ENCODE measurements at places on chromosomes 4 and X. TPM values are rescaled to one million over a fixed set of nuclear protein-coding genes. Genes with fewer than 3 reads are reported as not detected.

SLC34A2 gene
- not detected for total RNA-seq

DNA sequence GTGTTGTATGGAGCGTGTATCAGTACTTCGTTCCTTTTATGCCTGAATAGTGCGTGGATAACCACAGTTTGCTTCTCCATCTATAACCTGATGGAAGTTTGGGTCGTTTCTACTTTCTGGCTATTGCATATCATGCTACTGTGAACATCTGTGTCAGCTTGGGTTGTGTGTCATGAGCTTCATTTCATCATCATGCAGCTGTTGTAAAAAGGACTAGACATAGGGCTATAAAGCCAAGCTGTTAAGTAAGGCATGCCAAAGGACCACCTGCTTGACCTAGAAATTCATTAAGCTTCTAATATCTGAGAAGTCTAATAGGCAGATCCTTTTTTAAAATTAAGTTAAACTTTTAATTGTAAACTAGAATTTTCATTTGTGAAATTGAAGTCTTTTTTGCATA, 18.4 kb downstream of the SMS start:
- peak; percentile 34 for DNase-seq
- no peaks in the 10 kb centered on the region for H3K36me3 ChIP-seq
- H3K27ac ChIP-seq = no peak overlapping the region
- peaks cover 29% of the 10 kb centered on the region for H3K4me1 ChIP-seq

DNA sequence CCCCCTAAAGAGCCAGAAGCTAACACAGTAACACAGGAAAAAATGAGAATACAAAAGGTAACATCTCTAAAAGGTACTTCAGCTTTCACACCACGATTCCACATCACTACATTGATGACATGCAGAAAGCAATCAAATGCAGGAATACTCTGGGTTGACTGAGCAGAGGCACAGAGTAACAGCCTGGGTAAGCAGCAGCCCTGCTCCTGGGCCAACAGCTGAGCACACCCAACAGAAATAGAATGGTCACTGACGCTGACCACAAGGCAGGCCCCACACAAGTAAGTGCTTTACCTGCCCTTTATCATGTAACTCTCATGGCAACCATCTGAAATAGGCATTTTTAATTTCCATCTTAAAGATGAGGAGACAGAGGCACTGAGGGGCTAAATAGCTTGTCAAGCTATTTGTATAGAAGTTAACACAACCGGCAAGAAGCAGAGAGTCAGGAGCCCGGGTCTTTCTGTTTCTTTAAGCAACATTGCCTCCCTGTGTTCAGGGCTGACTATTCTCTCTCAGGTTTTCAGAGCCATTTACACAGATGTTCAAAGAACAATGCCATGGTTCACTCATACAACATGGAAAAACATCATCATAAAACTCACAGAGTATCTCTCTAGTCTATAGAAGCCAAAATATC, 168.9 kb downstream of the ZNF674 start:
- no peaks in the 10 kb centered on the region for H3K36me3 ChIP-seq
- no peaks in the 10 kb centered on the region for H3K27me3 ChIP-seq
- no peak overlapping the region for H3K27ac ChIP-seq

JAKMIP1 gene
- not detected for total RNA-seq

Data from GM23248 (cell line).